SIG-M5 (cell line): ENCODE measurements at places on chromosomes 2 and 18.

- DNase-seq: no peak
These were observed 47.2 kb downstream of the AGAP1 start for GRCh38 chr2:235541016-235541415.

DNA sequence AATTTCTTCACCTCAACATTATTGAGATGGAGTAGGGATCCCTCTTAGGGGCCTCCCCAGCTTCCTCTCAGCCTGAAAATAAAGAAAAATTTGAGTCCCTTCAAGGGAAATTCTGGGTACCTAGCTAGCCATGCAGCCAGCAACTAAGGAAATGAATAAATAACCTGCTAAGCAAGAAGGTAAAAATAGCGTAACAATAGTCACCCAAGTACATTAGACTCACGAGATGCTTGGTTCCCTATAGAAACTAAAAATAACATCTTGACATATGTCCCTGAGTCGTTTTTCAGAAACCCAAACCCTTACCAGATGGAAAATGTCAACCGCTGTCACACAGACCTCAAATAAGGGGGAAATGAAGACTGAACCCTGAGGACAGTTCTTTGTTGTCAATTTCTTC, 51.9 kb downstream of the CACNB4 start:
- DNase-seq: peak; percentile 38

GRCh38 chr18:23968638-23969604, 45.6 kb upstream of the TTC39C start:
- DNase-seq: no peak

GRCh38 chr2:16006537-16007166, 66.3 kb downstream of the MYCN start:
- DNase-seq: no peak

DNA sequence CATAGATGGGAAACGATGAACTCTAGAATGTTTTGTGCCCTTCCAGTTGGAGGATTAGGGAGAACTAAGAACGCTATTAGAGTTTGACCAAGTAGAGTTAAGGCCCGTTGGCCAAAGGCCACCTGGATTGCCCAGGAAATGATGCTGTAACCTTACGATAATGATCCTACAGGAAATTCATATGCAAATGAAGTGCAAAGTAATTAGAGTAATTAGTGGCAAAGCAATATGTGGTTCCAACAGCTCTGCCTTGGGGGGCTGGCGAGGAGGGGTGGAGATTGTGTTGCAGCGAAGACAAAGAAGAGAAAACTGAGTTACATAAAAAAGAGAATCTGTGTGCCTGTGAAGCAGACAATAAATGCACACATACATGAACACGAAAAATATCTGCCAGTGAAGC, 61.5 kb upstream of the BOD1L2 start:
- no peak for DNase-seq

GRCh38 chr2:119255760-119256581, 32.3 kb downstream of the STEAP3 start:
- no peak for DNase-seq

GRCh38 chr2:6314218-6314960, 551.3 kb downstream of the CMPK2 start:
- no peak for DNase-seq

- no peak for DNase-seq
These were observed 414.7 kb downstream of the LRATD1 start for GRCh38 chr2:15047184-15047583.

- DNase-seq: no peak
These were observed 669.8 kb downstream of the ZEB2 start for GRCh38 chr2:143850084-143850483.

DNA sequence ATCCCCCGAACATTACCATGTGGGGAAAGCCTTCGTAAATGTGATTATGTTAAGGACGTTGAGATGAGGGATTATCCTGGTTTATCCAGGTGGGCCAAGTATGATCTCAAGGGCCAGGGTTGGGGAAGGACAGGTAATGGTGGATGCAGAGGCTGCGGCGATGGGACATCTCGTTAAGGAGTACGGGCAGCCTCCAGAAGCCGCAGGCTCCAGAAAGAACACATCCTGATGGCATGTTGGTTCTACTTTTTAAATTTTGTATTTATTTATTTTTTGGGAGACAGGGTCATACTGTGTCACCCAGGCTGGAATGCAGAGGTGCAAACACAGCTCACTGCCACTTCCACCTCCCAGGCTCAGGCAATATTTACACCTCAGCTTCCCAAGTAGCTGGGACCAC, 86.2 kb upstream of the RAB6C start:
- DNase-seq: no peak

- DNase-seq: no peak
These were observed 43.5 kb downstream of the SCN1A start for GRCh38 chr2:166084301-166084700.

DNA sequence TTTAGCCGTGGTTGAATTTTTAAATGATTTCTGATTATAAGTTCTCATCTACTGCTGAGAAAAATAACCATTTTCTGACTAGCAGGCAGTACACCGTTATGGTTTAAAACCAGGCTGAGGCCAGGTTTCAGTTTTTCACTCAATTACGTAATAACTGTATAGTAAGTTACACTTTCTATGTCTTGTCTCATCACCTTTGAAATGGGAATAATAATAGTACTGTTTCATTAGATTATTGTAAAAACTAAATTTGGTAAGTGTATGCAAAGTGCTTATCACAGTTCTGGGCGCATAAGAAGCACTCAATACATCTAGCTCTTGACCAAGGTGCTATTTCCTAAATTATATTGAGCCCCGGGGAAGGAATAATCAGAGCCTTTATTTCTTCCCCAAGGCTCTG, 76.8 kb downstream of the LIMS1 start:
- DNase-seq: no peak

GRCh38 chr2:138059487-138060300, 95.4 kb downstream of the HNMT start:
- DNase-seq: no peak

DNA sequence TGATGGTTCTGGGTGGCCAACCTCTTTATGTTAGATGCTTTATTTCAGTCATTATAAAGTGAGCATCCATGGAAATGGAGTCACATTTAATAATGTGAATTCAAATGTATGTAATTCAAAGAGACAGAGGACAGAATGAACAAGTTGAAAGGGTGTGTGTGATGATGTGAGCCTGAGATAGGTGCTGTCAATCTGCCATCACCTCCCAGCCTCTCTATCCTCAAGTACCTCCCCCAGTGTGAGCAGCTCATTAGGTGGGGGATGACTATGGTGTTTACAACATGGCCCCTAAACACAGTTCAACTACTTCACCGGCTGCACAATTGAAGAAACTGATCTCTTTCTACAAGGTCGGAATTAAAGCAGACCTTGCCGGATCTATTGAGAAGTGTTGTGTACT, 74.7 kb upstream of the IGFBP5 start:
- DNase-seq: no peak

GRCh38 chr2:1847846-1848598, 103.7 kb upstream of the PXDN start:
- DNase-seq: no peak

DNA sequence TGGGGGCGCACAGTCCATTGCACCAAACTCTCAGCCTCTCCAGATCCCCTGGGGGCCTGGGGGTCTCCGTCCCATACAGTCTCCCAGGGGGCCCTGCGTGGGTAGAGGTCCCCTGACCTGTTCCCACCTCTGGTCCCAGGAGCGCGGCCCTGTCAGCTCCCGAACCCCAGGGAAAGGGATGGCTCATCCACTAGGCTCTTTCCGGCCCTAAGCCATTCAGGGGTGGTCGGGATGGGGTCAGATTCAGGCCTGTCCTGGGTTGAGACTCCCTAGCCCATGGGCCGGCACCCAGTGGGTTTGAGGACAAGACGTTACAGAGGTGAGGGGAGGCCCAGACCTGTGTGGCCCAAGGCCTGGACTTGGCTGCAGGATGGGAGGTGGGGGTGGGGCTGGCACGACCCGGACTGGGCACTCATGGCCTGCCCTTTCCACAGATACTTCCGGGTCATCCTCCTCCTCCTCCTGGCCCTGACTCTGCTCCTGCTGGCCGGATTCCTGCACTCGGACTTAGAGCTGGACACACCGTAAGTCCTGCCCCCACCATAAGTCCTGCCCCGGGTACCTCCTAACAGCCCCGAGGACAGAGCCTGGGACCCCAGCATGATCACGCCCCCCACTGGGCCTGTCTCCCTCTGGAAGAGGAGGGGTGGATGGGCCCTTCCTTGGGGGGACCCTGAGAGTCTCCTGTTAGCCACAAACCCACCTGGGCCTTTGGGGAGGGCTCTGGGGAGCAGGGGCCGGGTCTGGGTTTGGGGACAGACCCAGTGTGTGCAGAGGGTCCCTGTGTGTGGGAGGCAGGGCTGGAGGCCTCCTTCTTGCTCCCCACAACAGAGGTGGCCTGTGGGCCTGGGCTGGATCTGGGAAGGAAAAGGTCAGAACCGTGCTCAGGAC, 10.1 kb upstream of the NEU4 start:
- DNase-seq: no peak
